ENCODE measurements at places on chromosomes 3 and 15. TPM values are rescaled to one million over a fixed set of nuclear protein-coding genes. Genes with fewer than 3 reads are reported as not detected.

Gene IGDCC3
- total RNA-seq = 49.2 TPM

DNA sequence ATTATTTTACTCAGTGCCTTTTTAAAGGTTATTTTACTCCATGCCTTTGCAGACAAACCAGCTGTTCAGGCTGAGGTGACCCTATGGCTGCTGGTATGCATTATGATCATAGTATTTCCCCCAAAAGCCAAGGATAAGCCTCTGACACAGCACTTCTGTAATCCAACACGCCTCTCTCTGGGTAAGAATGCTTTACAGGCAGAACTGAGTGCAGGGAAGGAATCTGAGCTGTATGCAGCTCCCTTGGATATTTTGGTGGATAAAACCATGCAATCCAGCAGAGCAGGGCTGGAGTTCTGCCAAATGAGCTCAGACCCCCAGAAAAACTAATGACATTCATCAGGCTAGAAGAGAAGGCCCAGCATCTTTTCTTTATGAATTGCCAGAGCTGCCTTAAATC is 11.7 kb upstream of the MAP1A start:
- peaks cover 12% of the 10 kb centered on the region for H3K4me1 ChIP-seq
- DNase-seq = no peak
- no peaks in the 10 kb centered on the region for H3K27me3 ChIP-seq
- H3K4me3 ChIP-seq = no peak overlapping the region

GRCh38 chr3:49813497-49814174 is at the start of gene UBA7:
UBA7 (minus strand) TSS chr3:49813953; CDS start chr3:49813787, 166 bp downstream.
- no peak within 1 kb of the TSS for H3K4me3 ChIP-seq
- H3K27ac ChIP-seq = no peak within 1 kb of the TSS
- H3K4me1 ChIP-seq = no peaks in the 10 kb centered on the region
- H3K36me3 ChIP-seq = no peaks in the 10 kb centered on the region
- no peak for DNase-seq

GRCh38 chr3:103167850-103168249 is 733.0 kb downstream of the ZPLD1 start:
- H3K36me3 ChIP-seq = no peaks in the 10 kb centered on the region
- no peaks in the 10 kb centered on the region for H3K27me3 ChIP-seq
- no peaks in the 10 kb centered on the region for H3K4me1 ChIP-seq
- H3K4me3 ChIP-seq = no peak overlapping the region

Gene ZMYND10
- 0.74 TPM for total RNA-seq

Gene KLHL40
- not detected for total RNA-seq

GRCh38 chr15:33453761-33454160 is 143.0 kb downstream of the RYR3 start:
- no peaks in the 10 kb centered on the region for H3K36me3 ChIP-seq
- no peaks in the 10 kb centered on the region for H3K27me3 ChIP-seq
- H3K4me1 ChIP-seq = peaks cover 14% of the 10 kb centered on the region
- DNase-seq = no peak

Gene GATM
- 10.1 TPM for total RNA-seq

Gene ZDHHC23
- 17.9 TPM for total RNA-seq

- DNase-seq = no peak
- H3K4me3 ChIP-seq = no peak overlapping the region
- no peak overlapping the region for H3K27ac ChIP-seq
- H3K4me1 ChIP-seq = peaks cover 10% of the 10 kb centered on the region
- H3K36me3 ChIP-seq = no peaks in the 10 kb centered on the region
- H3K27me3 ChIP-seq = no peaks in the 10 kb centered on the region
These were observed 116.9 kb upstream of the ARPP21 start for GRCh38 chr3:35522450-35522849.

DNA sequence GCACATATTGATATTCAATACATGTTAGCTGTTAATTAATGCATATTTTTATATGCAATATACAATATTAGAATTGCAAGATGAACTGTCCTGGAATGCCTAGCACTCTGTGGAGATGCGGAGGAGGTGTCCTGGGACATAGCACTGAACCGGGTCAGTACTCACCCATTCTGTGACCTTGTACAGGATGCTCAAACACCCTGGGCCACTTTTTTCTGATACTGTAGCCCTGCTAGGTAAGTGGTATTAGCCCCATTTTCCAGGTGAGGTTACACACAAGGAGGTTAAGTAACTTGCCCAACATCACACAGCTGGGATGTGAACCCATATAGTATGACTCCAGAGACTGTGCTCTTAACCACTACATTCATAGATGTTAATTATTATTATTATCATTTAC is 1.7 kb upstream of the MAGEF1 start:
- peaks cover 56% of the 10 kb centered on the region for H3K4me1 ChIP-seq
- peaks cover 25% of the 10 kb centered on the region for H3K36me3 ChIP-seq
- H3K27me3 ChIP-seq = no peaks in the 10 kb centered on the region
- H3K4me3 ChIP-seq = no peak overlapping the region

- no peak overlapping the region for H3K4me3 ChIP-seq
- H3K36me3 ChIP-seq = no peaks in the 10 kb centered on the region
- no peak for DNase-seq
- H3K27me3 ChIP-seq = no peaks in the 10 kb centered on the region
These were observed 254.8 kb upstream of the EOMES start for GRCh38 chr3:27976933-27977332.

Gene TRIM42
- not detected for total RNA-seq

GRCh38 chr15:80068578-80068977 is 9.1 kb downstream of the ZFAND6 start:
- peaks cover 64% of the 10 kb centered on the region for H3K4me1 ChIP-seq
- DNase-seq = no peak
- no peaks in the 10 kb centered on the region for H3K27me3 ChIP-seq
- H3K27ac ChIP-seq = peak overlapping the region; percentile 76
- no peak overlapping the region for H3K4me3 ChIP-seq

DNA sequence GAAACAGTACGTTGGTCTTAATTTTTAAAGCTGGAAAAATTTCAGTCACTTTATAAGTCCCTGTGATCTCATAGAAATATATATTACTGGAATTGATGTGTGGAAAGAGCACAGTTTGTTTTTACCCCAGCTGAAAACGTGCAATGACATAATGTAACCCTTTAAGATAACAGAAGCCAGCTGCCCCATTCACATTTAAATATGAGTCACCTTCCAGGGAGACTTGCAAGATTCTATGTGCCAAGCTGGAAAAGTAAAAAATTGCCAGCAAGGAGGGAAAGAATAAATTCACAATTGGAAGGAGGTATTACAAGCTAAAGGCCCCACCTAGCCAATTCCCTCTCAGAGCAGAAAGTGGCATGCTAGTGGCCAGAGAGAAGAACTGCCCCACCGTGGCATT is 50.2 kb downstream of the SAMMSON start:
- H3K4me3 ChIP-seq = no peak overlapping the region
- no peak for DNase-seq
- H3K27me3 ChIP-seq = no peaks in the 10 kb centered on the region

GRCh38 chr15:74955796-74956647 is 550 bp downstream of the RPP25 start:
- H3K27me3 ChIP-seq = peaks cover 50% of the 10 kb centered on the region
- H3K36me3 ChIP-seq = no peaks in the 10 kb centered on the region
- H3K27ac ChIP-seq = no peak overlapping the region

GRCh38 chr3:111662907-111663306 is 67.8 kb upstream of the ZBED2 start:
- no peak for DNase-seq
- H3K4me3 ChIP-seq = no peak overlapping the region
- peaks cover 40% of the 10 kb centered on the region for H3K36me3 ChIP-seq
- no peak overlapping the region for H3K27ac ChIP-seq
- peaks cover 6% of the 10 kb centered on the region for H3K4me1 ChIP-seq

DNA sequence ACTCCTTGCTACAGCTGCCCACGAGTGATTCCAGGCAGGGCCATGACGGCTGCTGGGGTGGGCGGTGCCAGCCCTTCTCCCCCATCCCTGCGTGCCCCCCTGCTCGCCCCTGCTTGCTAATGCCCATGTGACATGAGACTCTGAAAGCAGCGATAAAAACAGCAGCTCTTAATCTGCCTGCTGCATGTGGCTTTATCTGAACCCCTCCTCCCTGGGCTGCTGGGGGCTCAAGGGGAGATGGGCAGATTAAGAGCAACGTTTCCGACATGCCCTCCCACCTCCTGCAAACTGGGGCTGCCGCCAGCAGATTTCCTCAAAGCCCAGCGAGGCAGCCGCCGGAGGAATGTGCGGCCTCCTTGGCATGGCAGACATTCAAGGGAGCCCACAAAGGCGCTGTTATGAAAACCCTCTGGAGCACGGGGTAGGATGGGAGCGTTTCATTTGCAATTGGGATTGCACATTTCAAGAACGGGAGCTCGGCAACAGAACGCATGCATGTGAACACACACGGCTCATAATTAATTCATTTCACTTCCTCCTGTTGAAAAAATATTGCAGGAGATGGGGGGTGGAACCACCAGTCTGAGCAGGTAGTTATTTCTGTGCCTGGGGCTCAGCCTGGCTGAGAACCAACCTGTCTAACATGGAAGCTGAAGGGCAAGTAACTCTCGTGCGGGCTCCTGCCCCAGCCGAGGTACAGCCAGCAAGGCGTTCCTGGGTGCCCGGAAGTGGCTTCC is 504.2 kb upstream of the PROK2 start:
- H3K4me3 ChIP-seq = no peak overlapping the region
- no peaks in the 10 kb centered on the region for H3K36me3 ChIP-seq
- no peaks in the 10 kb centered on the region for H3K27me3 ChIP-seq
- DNase-seq = no peak
- no peak overlapping the region for H3K27ac ChIP-seq
- 0 out of 2 replicates have a peak, but pooled peaks cover 3% of the 10 kb centered on the region for H3K4me1 ChIP-seq

Gene SI
- not detected for total RNA-seq

Gene FETUB
- total RNA-seq = not detected

- no peak overlapping the region for H3K4me3 ChIP-seq
- no peaks in the 10 kb centered on the region for H3K27me3 ChIP-seq
- H3K36me3 ChIP-seq = no peaks in the 10 kb centered on the region
- H3K27ac ChIP-seq = no peak overlapping the region
- peak; percentile 57 for DNase-seq
- peaks cover 11% of the 10 kb centered on the region for H3K4me1 ChIP-seq
These were observed 68.5 kb downstream of the TMCC1 start for GRCh38 chr3:129824926-129825541.

Gene LRRN1
- 121 TPM for total RNA-seq

Gene GOLGA8G
- total RNA-seq = not detected

GRCh38 chr15:91231703-91232102 is 131.6 kb downstream of the SV2B start:
- H3K36me3 ChIP-seq = no peaks in the 10 kb centered on the region
- H3K4me1 ChIP-seq = peaks cover 7% of the 10 kb centered on the region
- no peak overlapping the region for H3K4me3 ChIP-seq
- no peaks in the 10 kb centered on the region for H3K27me3 ChIP-seq

- no peak overlapping the region for H3K27ac ChIP-seq
- no peak overlapping the region for H3K4me3 ChIP-seq
- no peaks in the 10 kb centered on the region for H3K27me3 ChIP-seq
- no peaks in the 10 kb centered on the region for H3K4me1 ChIP-seq
These were observed 16.9 kb upstream of the APBA2 start for GRCh38 chr15:28868744-28869345.

DNA sequence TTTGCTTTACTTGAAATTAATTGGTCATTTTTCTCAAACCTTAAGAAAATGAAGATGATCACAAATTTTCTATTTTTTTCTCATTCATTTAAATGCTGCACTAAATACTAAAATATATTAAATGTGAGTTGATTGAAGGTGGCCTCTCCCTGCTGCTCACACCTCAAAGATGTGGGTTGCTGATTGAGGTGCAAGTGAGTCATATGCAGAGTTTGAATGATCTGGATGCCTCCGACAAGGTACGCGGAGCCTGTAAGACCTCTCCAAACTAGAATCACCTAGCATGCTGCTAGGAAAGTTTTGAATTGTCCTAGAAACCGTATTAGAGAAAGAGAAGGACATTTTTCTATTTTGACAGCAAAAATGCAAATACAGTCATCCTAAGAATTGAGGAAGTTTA is 211.3 kb upstream of the FEZF2 start:
- H3K27ac ChIP-seq = no peak overlapping the region
- H3K36me3 ChIP-seq = peaks cover 16% of the 10 kb centered on the region
- no peak for DNase-seq
- no peaks in the 10 kb centered on the region for H3K27me3 ChIP-seq
- no peaks in the 10 kb centered on the region for H3K4me1 ChIP-seq

Gene TRAT1
- total RNA-seq = not detected

GRCh38 chr3:178417736-178418135 is 118.5 kb upstream of the KCNMB2 start:
- no peak for DNase-seq
- no peaks in the 10 kb centered on the region for H3K27me3 ChIP-seq
- H3K4me3 ChIP-seq = no peak overlapping the region
- H3K36me3 ChIP-seq = no peaks in the 10 kb centered on the region
- no peaks in the 10 kb centered on the region for H3K4me1 ChIP-seq
- no peak overlapping the region for H3K27ac ChIP-seq

GRCh38 chr3:88084097-88084501 is 25.0 kb downstream of the ZNF654 start:
- no peaks in the 10 kb centered on the region for H3K27me3 ChIP-seq
- H3K4me1 ChIP-seq = peaks cover 18% of the 10 kb centered on the region
- DNase-seq = no peak
- H3K4me3 ChIP-seq = no peak overlapping the region
- H3K36me3 ChIP-seq = peaks cover 20% of the 10 kb centered on the region

DNA sequence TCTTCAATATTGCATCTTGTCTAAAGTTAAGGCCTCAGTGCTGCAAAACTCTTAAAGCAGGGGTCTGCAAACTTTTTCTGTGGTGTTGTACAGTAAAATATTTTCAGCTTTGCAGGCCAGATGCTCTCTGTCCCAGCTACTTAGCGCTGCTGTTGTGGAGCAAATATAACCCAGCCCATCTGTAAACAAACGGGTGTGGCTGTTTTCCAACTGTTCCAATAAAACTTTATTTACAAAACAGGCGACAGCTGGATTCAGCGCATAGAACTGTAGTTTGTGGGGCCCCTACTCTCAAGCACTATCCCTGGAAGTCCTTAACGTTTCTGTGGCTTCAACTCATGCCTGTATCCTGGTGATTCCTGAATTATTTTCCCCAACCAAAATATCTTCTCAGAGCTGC is 365.0 kb downstream of the FOXP1 start:
- peak overlapping the region; percentile 18 for H3K27ac ChIP-seq
- H3K36me3 ChIP-seq = no peaks in the 10 kb centered on the region
- H3K4me1 ChIP-seq = peaks cover 51% of the 10 kb centered on the region
- no peak overlapping the region for H3K4me3 ChIP-seq
- no peak for DNase-seq
- H3K27me3 ChIP-seq = no peaks in the 10 kb centered on the region

- no peak for DNase-seq
- H3K27me3 ChIP-seq = no peaks in the 10 kb centered on the region
- H3K4me3 ChIP-seq = no peak overlapping the region
- H3K36me3 ChIP-seq = no peaks in the 10 kb centered on the region
- peaks cover 6% of the 10 kb centered on the region for H3K4me1 ChIP-seq
These were observed 74.8 kb downstream of the AQP9 start for GRCh38 chr15:58212909-58213526.

Gene CILP
- not detected for total RNA-seq

- 0 out of 2 replicates have a peak, but pooled peaks cover 3% of the 10 kb centered on the region for H3K27me3 ChIP-seq
- DNase-seq = no peak
- peaks cover 20% of the 10 kb centered on the region for H3K4me1 ChIP-seq
- H3K4me3 ChIP-seq = no peak overlapping the region
These were observed 89.5 kb downstream of the CPN2 start for GRCh38 chr3:194261581-194262063.

DNA sequence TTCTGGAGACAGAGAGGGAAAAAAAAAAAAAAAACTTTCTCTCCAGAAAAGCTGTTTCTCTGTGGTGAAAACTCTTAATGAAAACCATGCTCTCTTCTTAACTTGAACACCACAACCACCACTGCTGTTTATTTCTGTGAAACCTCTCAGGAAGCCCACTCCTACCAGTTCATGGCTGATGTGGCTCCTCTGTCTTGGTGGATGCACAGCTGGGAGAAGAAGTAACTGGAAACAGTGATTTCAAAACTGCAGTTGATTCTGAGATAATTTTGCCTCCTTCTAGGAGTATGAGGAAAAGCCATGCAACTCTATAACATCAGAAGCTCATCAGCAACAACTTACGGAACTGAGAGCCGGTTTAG is 40.2 kb upstream of the PYGO1 start:
- H3K36me3 ChIP-seq = no peaks in the 10 kb centered on the region
- no peak overlapping the region for H3K4me3 ChIP-seq
- no peaks in the 10 kb centered on the region for H3K4me1 ChIP-seq
- DNase-seq = no peak
